EH (cell line): ENCODE measurements at places on chromosomes 5 and 9.

DNA sequence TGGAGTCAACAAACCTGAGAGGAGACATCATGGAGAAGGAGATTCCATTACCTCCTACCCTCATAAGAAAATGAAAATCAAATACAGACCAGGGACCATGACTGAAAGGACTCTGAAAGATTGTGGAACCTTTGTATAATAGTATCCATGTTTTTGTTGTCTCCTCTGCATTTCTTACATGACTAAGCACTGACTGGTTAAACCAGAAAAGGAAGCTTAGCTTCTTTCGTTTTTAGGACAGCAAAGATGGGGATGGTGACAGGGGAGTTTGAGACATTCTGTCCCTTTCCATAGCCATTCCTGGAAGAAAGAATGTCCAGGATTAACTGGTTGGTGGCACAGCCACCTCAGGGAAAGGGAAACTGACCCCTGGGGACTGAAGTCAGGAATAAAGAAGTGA, 22.2 kb downstream of the ITGA1 start:
- peak; percentile 74 for DNase-seq

DNA sequence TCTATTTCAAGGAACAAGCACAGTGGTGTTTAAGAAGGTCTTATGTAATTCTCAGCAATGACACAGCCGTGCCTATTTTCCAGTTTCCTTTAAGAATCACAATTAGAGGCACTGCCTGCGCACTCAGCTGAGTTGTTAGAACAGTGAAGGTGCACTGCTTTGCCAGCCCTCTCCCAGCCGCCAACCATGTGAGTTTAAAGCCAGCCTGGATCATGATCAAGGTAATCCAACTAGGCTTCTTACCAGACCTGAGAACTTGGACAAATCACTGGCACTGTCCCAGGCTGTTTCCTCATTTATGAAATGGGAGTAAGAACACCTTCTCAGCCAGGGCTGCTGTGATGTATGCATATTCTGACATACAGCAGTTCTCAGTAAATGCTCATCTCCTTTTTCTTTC, 99.6 kb downstream of the ASTN2 start:
- no peak for DNase-seq

GRCh38 chr9:129962889-129963703, 79.9 kb downstream of the FNBP1 start:
- peak; percentile 78 for DNase-seq

DNA sequence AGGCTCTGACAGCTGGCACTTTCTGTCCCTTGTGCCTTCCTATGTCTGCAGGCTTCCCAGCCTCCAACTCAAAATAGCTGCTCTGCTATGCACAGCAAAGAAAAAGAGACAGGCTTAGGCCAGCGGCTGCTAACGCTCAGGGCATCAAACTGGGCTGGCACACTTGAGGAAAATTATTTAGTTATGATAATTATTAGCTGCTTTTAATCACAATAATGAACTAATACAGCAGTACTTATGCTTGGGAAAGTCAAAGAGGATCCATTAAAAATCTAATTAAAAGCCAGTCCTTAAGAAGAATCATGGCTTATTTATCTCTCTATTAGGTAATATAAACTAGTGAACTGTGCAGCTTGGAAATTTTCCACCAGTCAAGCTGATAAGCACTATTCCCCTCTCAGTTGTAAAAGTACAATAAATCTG, 233.2 kb downstream of the SLIT3 start:
- DNase-seq = no peak

DNA sequence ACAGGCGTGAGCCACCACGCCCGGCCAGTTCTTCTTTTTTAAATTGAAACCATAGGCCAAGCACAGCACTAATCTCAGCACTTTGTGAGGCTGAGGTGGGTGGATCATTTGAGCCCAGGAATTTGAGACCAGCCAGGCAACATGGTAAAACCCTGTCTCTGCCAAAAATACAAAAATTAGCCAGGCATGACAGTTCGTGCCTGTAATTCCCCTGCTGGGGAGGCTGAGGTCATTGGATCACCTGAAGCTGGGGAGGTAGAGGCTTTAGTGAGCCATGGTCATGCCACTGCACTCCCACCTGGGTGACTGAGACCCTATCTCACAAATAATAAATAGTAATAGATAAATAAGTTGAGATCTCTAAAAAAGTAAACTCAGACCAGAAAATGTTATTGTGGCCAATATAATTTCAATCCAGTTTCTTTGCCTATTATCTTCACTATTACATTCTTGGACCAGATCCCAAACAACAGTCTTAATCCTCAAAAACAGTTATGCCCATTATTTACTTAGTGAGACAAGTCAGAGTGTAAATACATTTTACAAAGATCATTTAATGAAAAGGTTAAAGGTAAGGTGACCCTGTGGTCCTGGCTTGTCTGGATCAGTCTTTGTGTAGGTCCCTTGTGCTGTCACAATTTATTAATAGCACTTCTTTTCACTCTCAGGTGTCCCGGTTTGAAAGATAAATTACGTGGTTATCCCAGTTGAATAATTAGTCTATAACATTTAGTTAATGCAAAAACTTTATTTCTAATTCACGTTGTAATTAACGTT, 53.6 kb downstream of the RAB24 start:
- no peak for DNase-seq

DNA sequence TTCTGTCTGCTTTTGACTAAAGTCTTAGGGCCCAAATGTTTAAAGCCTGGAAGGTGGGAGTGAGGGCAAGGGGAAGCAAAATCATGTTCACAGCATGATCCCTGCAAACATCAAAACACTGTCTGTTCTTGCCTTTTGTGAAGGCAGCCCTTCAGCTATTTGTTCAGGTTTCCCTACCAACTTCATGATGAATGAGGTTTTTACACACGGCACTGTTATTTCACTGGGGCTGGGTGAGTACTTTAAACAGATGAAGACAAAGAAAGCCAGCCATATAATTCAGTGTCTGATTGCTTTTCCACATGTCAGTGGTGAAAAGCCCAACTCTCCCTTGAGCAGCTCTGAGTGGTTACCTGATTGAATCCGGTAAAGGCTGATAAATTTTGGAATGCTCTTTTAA, 224.7 kb upstream of the GRAMD2B start:
- no peak for DNase-seq

GRCh38 chr9:35448496-35448895, 41.4 kb upstream of the RUSC2 start:
- peak; percentile 25 for DNase-seq
